ENCODE measurements at places on chromosomes 4 and X.

- no peak for DNase-seq
Measured at GRCh38 chr4:836750-837301, 10.9 kb upstream of the CPLX1 start.

DNA sequence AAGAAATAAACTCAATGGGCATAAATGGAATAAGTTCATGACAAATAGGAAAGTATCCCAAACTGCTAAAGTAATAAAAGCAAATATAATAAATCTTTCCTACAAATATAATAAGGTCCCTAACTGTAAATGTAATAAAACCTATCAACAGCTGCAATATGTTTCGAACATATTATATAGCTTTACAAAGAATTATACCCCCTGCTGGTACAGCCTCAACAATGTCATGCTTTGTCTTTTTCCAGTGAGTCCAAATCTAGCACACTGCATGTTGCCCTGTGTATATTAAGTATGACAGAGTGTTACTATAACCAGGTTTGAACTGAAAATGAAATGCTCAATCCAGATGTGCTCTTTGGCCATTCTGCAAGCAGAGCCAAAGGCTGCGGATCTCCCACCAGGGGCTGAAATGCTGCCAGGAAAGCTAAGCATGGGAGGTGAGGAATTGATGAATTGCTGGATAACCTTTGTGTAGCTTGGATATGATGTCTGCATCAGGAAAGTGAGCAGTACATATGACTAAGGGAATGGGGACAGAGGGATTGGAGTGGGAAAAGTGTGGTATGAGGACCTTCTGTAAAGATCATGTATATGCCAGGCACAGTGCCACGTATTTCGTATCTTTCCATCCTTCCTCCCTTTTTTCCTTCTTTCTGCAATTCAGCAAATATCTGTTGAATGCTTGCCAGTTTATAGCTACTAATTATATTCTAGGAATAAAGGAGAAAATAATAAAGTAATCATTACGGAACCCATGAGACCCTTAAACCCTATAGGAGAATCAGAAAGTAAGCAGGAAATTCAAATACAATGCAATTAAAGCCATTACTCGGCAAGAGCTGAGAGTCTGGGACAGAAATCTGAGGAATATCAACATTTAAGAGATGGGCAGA is 954.6 kb upstream of the LCORL start:
- no peak for DNase-seq

DNA sequence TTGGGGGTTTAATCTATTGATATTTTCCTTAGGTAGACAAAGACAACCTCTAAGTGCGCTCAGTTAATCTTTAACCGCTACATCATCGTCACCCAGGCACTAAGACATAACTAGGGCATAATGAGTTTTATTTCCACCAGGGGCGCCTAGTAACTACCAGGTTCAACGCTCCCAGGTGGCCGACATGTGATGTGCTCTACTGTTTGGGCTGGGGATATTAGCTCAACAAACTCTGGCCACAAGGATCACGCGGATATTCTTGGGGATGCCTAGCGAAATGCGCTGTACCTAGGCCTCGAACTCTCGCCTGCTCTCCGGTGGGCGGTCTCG is 915 bp upstream of the RAB33B start:
- DNase-seq: peak; percentile 77

DNA sequence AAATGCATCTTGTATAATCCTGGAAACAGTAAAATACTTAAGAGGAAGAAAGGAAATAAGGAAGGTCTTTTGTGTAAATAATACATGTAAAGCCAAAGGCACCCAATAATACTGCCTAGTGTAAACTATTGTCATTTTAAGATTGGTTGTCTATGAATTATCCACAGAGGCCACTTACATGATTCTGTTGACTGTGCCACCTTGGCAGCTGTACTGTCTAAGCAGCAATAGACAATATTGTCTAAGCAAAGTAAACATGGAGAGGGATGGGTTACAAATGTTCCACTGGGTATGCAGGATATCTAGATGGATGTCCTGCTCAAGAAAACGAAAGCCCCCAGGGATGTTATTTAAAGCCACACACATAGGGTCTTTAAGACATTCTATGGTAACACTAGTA is 19.4 kb downstream of the BEND4 start:
- DNase-seq: no peak

GRCh38 chr4:52866734-52867133 is 4.6 kb downstream of the RASL11B start:
- DNase-seq: no peak

DNA sequence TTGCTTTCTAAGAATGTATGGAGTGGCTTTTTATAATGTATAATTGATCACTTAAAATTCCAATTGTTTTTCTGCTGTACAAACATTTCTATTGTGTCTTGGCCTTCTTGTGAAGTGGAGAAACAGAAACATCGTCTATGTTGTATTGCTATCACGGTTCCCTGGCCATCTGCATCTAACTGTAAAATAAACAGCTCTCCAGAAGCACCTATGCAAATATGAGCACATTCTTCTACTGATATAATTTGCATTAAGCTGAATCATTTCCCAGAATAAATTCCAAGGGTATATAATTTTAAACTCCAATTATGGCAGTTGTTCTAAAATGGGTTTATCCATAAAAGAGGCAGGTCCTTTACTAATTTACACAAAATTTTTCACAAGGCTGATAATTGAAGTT is 261.6 kb upstream of the STS start:
- no peak for DNase-seq

DNA sequence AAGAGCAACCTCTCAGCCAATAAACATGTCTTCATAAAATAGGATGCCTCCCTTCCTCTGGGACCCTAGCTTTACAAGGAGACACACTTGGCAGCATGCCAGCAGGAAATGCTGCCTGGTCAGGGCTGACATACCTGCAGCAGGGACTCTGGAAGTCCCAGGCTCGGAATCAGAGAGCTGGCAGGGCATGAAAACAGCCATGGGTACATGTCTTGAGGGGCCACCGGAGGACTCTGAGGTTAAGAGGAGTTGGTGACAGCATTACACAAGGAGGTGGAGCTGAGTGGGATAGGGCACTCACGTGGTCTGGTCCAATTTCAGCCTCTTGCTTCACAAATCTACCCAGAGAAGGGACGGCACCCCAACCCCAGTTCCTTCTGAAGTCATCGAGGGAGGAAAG is 15.7 kb downstream of the MSX1 start:
- no peak for DNase-seq

DNA sequence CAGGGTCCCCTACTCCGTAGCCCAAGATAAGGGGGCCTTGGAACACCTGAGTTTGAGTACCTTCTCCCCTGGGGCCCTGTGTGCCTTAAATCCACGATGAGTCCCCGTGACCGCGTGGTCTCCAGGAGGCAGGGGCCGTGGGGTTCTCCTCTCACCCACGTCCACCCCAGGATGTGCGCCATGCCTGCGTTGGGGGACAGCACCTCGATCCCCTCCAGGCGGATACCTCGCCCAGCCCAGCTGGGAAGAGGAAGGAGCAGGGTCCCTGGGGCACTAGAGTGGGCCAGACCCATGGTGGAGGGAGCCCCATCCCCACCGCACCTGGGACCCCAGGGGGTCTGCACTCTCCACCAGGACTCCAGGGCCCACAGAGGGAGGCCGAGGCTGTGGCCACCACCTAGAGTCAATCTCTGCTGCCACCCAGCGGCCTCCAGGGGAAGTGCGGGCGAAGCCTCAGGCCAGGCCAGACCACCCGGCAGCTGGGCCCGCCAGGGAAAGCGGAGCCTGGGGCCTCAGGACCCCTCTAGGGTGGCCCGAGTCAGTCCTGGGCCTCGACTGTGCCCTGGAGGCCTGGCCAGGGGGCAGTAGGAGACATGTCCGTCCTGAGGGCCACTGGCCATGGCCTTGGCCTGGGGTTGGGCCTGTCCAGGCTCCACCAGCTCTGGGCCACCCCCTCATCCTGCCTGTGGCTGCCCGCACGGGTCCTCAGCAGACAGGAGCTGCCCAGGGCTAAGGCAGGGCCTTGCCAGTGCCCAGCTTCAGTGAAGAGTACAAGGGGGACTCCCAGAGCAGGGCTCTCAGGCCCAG is 55.0 kb downstream of the FAM53A start:
- peak; percentile 62 for DNase-seq

DNA sequence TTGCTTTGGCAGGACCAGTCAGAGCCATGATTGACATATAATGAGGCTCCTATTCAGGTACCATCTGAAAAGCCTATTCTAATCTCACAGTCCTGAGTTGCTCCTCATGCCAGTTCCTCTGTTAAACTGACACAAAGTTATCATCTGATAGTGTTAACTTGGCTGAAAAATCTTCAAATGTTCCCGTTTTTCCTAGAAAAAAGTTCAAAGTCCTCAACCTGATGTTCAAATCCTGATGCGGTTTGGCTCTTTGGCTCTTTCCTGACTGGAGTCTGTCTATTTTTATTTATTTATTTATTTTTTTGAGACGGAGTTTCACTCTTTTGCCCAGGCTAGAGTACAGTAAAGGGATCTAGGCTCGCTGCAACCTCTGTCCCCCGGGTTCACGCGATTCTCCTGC is 244.2 kb downstream of the ANKRD50 start:
- no peak for DNase-seq

GRCh38 chrX:46551494-46552128 is 6.4 kb upstream of the ZNF674 start:
- no peak for DNase-seq

DNA sequence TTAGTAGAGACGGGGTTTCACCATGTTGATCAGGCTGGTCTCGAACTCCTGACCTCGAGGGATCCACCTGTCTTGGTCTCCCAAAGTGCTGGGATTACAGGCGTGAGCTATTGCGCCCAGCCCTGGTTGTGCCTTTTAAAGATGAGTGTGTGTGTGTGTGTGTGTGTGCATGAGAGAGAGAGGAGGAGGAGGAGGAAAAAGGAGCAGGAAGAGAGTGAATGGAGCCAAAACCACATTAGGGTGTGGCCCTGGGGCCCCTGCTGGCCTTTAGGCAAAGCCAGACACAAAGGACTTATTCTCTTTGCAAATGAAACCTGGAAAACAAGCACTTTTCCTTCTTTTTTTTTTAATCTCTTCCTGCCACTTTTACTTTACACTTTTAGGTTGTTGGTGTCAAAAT is 48.2 kb upstream of the KLF3 start:
- no peak for DNase-seq

- DNase-seq: no peak
Measured at GRCh38 chr4:188175288-188175687, 36.0 kb downstream of the TRIML1 start.

- no peak for DNase-seq
Measured at GRCh38 chrX:8274170-8274569, 103.1 kb upstream of the VCX2 start.

DNA sequence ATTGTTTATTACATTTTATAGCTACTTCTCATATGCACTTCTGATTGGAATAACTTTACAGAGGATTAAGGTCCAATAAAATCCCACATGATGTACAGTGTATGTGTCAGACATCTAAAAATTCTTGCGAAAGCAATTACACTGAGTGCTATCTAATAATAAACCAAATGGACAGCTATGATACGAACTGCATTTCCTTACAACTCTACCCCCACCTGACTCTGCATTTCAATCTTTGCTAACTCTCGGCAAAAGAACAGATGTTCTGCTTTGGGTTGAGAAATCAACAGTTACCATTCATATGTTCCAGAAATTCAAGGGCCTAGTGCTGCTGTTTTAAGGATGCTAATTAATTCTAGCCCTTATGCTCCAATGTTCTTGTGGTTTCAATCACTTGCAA is 287.9 kb upstream of the NOCT start:
- DNase-seq: no peak

- peak; percentile 6 for DNase-seq
Measured at GRCh38 chrX:75603833-75604232, 81.0 kb upstream of the ZDHHC15 start.

GRCh38 chrX:794311-794710 is 163.7 kb downstream of the SHOX start:
- DNase-seq: no peak

DNA sequence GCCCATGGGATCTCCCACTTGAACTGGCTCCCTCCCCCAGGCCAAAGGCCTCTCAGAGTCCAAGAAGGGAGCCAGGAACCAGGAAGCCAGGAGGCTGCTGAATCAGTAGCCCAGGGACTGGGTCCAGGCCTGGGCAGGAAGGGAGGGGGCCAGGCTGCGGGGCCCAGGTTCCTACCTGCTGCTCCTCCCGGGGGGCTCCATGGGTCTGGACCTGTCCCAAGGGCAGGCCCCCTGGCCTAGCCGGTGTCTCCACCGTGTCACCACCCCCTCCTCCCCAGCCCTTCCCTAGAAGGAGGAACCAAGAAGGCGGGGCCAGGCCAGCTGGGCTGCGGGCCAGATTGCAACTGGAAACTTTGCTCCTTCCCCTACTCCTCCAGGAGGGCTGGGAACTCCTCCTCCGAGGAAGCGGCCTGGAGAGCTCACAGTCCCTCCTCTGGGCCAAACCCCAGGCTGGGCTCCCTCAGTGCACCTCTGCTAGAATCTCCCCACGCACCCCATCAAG is at the start of gene IQSEC2:
IQSEC2 (minus strand) TSS at position 264 of the 502 bp plus-strand sequence.
- no peak for DNase-seq

DNA sequence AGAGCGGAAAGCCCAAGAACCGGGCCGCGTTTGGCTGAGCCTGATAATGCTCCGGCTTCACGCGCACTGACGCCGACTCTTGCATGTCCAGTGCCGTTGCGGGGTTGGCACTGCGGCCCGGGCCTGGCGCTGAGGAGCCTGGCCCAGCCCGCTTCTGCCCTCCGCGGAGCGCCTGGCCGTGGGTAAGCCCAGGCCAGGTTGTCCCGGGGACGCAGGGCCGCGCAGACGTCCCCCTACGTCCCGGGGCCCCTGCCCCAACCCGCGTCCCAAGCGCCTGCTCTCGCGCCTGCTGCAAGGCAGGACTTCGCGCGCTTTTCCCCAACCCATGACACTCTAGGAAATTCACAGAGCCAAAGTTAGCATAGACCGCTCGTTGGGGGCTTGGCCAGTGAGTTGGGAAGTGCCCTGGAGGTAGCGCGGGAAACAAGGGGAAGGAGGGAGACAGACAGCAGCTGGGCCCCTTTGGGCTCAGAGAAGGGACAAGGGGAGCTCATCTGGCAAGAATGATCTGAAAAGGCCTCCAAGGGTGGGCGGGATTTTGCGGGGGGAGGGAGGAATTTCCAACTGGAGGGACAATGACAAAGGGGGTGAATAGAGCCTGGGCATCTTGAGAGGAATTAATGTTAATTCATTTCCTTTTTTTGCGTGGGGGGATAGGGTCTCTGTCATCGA is 665 bp upstream of the LRPAP1 start:
- no peak for DNase-seq

- DNase-seq: no peak
Measured at GRCh38 chr4:38919494-38919893, 51.9 kb downstream of the FAM114A1 start.

DNA sequence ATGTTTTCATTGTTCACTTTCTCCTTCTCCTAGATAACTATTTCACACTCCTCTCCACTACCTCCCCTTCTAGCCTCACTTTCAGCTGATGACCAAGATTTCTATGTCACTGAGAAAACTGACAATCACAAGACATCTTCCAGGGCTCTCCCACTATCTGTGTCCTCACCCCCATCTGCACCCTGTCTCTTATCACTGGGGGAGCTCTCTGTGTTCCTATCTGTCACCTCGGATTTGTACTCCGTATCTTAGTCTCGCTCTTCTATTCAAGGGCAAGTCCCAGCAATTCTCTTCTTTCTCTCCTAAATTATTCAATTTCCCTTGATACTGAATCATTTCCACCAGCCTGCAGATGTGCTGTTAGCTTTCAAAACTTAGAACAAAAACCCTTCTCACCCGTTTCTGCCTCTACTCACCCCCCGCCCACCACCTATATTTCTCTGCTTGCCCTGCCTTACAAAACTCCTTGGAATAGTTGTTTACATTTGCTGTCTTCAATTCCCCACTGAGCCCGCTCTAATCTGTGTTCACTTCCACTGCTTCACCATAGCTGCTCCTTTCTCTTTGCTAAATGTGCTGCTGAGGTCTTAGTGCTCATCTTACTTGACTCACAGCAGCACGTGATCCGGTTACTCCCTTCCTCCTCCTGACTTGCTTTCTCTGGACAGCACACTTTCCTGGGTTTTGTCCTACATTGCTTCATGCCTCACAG is 293.2 kb downstream of the UNC5C start:
- no peak for DNase-seq
